ENCODE measurements at places on chromosomes 11 and 22.

DNA sequence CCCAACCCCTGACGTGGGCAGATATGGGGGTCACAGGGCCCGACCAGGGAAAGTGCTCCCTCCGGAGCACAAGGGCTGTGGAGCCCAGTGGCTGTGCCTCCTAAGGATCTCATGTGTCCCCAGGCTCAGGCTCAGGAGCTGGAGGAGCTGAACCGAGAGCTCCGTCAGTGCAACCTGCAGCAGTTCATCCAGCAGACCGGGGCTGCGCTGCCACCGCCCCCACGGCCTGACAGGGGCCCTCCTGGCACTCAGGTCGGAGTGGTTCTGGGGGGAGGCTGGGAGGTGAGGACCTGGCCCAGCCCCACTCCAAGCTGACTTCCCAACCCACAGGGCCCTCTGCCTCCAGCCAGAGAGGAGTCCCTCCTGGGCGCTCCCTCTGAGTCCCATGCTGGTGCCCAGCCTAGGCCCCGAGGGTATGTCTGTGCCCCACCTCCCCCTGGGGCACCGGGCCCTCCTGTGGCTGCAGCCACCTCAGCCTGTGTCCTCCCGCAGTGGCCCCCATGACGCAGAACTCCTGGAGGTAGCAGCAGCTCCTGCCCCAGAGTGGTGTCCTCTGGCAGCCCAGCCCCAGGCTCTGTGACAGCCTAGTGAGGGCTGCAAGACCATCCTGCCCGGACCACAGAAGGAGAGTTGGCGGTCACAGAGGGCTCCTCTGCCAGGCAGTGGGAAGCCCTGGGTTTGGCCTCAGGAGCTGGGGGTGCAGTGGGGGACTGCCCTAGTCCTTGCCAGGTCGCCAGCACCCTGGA lies 2.5 kb downstream of the RASSF7 start:
- no peak overlapping the region for H3K27ac ChIP-seq
- no peak overlapping the region for H3K4me3 ChIP-seq
- no peaks in the 10 kb centered on the region for H3K27me3 ChIP-seq

DNA sequence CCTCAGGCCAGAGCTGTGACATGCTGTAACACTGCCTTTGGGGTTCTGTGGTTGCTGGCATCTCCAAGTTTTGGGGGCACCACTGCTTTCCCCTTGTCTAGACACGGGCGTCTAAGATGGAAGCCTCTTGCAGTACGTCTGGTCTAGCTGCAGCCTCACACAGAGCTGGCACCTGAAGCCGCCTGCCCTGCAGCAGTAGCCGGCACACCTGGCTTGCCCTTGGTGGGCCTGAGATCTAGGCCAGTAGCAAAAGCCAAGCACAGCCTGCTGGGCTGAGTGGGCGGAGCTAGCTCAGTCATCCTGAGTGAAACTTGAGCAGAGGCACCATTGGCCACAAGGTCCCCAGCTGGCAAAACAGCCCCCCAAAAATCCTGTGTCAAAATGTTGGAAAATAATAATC lies 154.2 kb downstream of the DLG2 start:
- H3K4me3 ChIP-seq: no peak overlapping the region
- no peak overlapping the region for H3K27ac ChIP-seq
- DNase-seq: no peak
- H3K27me3 ChIP-seq: no peaks in the 10 kb centered on the region

DNA sequence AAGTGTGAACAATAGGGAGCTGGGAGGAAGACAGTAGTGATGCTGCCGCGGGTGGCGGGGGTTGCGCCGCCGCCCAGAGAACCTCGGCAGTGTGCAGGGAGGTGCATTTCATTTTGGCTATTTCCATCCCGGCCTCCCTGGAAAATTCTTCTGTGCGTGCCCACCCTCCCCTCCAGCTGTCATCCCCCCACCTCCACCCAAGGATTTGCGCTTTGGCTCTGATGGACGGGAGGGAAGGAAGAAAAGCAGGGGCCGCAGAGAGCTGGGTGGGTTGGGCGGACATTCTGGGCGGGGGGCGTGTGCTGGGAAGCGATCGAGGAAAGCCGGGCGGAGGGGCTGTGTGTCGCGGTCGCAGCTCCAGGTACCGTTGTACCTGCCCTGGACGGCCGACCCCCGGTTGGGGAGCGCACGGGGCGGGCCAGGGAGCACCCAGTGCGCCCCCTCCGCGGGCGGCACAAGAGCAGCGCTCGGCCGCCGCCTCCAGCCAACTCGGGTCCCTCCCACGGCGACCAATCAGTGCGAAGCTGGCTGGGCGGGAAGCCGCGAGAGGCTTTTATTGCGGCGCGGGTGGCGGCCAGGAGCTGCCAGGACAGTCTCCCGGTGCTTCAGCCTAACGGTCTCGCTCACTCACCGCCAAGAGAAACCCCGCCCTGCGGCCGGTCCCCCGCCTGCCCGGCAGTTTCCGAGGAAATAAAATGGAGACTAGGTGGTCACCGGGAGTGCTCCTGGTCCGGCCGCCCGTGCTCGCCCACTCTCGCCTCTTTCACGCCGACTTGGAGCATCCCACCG lies 1.6 kb downstream of the NCAM1 start:
- H3K27ac ChIP-seq: peak overlapping the region; percentile 83
- no peaks in the 10 kb centered on the region for H3K36me3 ChIP-seq
- DNase-seq: peak; percentile 78
- H3K4me3 ChIP-seq: peak overlapping the region; percentile 61

DNA sequence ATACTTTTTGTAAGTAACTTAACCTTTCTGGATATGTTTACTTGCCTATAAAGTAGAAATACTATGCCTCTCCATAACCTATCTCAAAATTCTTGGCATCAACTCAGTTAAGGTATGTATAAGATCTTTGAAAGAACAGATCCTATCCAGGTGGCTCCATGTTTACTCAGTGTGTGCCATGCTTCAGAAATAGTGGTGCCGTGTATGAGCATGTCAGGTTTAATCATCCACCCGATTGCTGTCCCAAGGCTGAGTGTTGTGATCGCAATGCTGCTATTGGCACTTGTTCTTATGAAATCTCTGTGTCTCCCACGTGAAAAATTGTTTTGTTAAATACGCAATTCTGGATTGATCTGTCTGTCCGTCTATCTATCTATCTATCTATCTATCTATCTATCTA lies 85.9 kb upstream of the SNX19 start:
- no peaks in the 10 kb centered on the region for H3K27me3 ChIP-seq
- no peak overlapping the region for H3K27ac ChIP-seq
- H3K36me3 ChIP-seq: no peaks in the 10 kb centered on the region
- no peak for DNase-seq

- no peaks in the 10 kb centered on the region for H3K36me3 ChIP-seq
- DNase-seq: no peak
- no peaks in the 10 kb centered on the region for H3K4me1 ChIP-seq
These were observed 209.5 kb upstream of the ANO5 start for GRCh38 chr11:21983431-21983830.

DNA sequence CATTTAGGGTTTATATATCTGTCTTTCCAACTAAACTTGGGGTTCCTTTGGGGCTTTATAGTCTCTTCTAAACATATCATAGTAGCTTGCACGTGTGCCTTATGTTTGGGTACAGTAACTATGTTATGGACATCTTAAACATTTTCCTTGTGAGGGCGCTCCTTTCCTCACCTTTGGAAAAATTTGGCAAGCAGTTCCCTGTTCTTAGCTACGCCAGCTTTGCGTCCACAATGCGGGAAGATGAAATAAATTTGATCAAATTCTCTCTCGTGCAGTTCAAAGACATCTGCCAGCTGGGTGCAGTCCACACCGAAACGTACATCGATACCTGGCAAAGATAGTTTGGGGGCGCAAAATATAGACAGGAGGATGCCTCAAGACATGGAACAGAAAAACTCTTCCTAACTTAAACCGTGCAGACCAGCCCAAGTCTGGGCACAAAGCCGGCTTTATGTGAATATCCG lies 548 bp downstream of the FDXACB1 start:
- H3K36me3 ChIP-seq: no peaks in the 10 kb centered on the region
- no peak for DNase-seq
- H3K4me3 ChIP-seq: peak overlapping the region; percentile 59
- no peaks in the 10 kb centered on the region for H3K27me3 ChIP-seq
- peak overlapping the region; percentile 96 for H3K27ac ChIP-seq

DNA sequence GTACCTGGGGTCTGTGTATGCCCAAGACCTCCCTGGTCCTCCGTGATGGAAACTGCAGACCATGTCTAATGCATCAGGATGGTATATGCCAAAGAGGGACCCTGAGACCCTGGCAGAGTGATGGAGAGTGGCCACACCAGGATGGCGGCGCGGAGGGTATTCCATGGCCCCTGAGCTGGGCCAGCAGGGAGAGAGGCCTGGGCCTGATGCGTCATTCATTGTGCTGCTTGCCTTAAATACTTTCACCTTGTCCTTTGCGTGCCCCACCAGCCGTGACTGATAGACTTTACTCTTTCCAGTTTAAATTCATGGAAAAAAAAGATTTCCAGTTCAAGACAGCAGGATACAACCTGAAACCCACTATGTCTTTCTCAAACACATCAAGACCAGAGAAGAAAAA lies 5.6 kb upstream of the NDUFV1 start:
- H3K27me3 ChIP-seq: no peaks in the 10 kb centered on the region
- no peak for DNase-seq
- no peaks in the 10 kb centered on the region for H3K36me3 ChIP-seq
- no peak overlapping the region for H3K4me3 ChIP-seq

DNA sequence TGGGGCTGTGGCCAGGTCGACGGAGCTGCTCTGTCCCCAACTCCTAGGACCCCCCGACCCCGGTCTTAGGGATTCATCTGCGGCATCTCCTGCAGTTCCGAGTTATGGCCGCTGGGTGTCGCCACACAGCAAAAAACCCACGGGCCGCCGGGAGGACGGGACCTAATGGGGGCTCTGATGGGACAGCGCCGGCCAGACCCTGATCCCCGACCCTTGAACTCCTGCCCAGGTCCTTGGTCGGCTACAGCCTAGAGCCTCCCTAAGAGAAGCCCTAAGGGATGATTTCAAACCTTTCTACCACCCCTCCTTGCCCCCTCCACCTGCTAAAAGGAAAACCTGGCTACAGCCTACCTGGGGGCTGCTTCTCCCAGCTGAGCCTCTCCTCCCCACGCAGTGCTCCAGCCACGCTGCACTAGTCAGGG lies 30.8 kb upstream of the LRRC10B start:
- DNase-seq: peak; percentile 47
- H3K4me1 ChIP-seq: no peaks in the 10 kb centered on the region
- H3K27ac ChIP-seq: no peak overlapping the region
- H3K36me3 ChIP-seq: no peaks in the 10 kb centered on the region

GRCh38 chr11:6717426-6717825 lies 34.3 kb upstream of the MRPL17 start:
- DNase-seq: no peak
- H3K27me3 ChIP-seq: no peaks in the 10 kb centered on the region
- H3K4me3 ChIP-seq: no peak overlapping the region
- no peaks in the 10 kb centered on the region for H3K36me3 ChIP-seq
- no peak overlapping the region for H3K27ac ChIP-seq

DNA sequence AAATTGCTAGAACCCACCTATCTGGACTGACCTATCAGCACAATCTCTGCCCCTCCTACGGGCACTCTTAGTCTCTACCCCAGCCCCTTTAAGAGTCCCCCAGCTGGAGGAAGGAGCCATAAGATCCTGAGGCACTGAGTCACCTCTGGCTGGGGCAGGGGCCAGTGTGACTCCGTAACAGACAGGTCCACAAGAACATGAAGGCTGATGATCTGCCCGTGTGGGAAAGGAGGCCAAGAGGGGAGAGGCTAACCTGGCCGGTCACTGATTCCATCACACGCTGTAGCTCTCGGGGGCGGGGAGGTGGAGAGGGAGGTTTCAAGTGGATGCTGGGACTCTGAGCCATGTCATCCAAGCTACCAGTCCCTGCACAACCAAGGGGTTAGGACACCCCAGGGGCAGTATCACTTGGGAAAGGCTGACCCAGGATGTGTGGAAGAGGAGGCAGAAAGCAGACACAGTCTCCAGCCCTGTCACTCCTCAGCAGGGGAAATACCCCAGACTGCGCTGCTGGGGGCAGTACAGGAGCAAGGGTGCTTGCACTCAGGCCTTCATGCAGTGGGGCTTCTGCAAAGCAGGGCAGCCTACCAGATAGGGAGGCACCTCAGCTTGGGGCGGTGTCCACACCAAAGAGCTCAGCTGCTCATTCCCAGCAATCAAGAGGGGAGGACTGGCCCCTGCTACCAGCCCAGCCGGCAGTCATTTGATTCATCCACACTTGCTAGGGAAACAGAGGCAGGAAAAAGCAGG lies 22.3 kb downstream of the ARHGAP1 start:
- no peak overlapping the region for H3K4me3 ChIP-seq
- no peaks in the 10 kb centered on the region for H3K27me3 ChIP-seq
- DNase-seq: no peak
- H3K27ac ChIP-seq: peak overlapping the region; percentile 4

All from uterus (tissue), 4 donors.